ENCODE measurements at places on chromosomes 7 and 10. TPM values are rescaled to one million over a fixed set of nuclear protein-coding genes. Genes with fewer than 3 reads are reported as not detected.

C10orf143 gene
- 4.7 TPM for total RNA-seq

AKR1C8 gene
- not detected for total RNA-seq

ENO4 gene
- total RNA-seq = 0.20 TPM

SLC39A12 gene
- not detected for total RNA-seq
